ENCODE measurements at places on chromosomes 1 and 21. TPM values are rescaled to one million over a fixed set of nuclear protein-coding genes. Genes with fewer than 3 reads are reported as not detected.

GRCh38 chr1:241034203-241034936 lies 322.6 kb downstream of the RGS7 start:
- no peaks in the 10 kb centered on the region for H3K36me3 ChIP-seq
- no peaks in the 10 kb centered on the region for H3K27me3 ChIP-seq
- no peak overlapping the region for H3K27ac ChIP-seq
- no peak overlapping the region for H3K4me3 ChIP-seq
- DNase-seq = no peak

GRCh38 chr1:214312530-214313051 lies 31.6 kb downstream of the SMYD2 start:
- no peaks in the 10 kb centered on the region for H3K36me3 ChIP-seq
- H3K4me1 ChIP-seq = no peaks in the 10 kb centered on the region
- DNase-seq = peak; percentile 92
- H3K27me3 ChIP-seq = no peaks in the 10 kb centered on the region
- no peak overlapping the region for H3K4me3 ChIP-seq

DNA sequence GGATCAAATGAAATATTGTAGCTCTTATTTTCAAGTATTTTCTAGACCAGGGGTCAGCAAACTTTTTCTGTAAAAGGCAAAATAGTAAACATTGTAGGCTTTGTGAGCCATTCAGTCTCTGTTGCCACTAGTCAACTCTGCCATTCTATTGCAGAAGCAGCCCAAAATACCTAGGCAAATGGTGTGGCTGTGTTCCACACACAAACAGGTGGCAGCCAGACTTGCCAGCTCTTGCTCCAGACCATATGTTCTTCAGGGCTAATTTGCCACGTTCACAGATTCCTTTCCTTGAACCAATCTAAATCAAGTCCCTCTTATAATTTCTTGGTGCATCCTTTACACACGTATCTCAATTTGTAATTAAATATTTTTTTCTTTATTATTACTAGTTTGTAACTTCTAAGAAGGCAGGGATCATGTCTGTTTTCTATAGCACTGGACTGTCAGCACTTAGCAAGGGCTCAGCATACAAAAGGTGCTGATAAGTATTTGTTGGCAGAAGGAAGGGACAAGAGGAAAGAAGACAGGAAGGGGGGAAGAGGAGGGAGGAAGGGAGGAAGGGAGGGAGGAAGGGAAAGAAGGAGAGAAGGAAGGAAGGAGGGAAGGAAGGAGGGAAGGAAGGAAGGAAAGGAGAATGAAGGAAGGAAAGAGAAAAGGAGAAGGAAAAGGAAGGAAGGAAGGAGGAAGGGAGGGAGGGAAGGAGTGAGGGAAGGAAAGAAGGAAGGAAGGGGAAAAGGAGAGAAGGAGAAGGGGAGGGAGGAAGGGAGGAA lies 106.5 kb upstream of the EDEM3 start:
- DNase-seq = no peak
- H3K4me1 ChIP-seq = no peaks in the 10 kb centered on the region
- H3K36me3 ChIP-seq = no peaks in the 10 kb centered on the region

- H3K36me3 ChIP-seq = no peaks in the 10 kb centered on the region
- no peaks in the 10 kb centered on the region for H3K4me1 ChIP-seq
- H3K27ac ChIP-seq = no peak overlapping the region
- DNase-seq = no peak
- no peaks in the 10 kb centered on the region for H3K27me3 ChIP-seq
- H3K4me3 ChIP-seq = no peak overlapping the region
Observed at GRCh38 chr1:39729030-39729429, 9.7 kb upstream of the PPIE start.

GRCh38 chr1:157384258-157384657 lies 168.1 kb downstream of the FCRL5 start:
- no peaks in the 10 kb centered on the region for H3K27me3 ChIP-seq
- no peak overlapping the region for H3K4me3 ChIP-seq
- no peaks in the 10 kb centered on the region for H3K36me3 ChIP-seq

DNA sequence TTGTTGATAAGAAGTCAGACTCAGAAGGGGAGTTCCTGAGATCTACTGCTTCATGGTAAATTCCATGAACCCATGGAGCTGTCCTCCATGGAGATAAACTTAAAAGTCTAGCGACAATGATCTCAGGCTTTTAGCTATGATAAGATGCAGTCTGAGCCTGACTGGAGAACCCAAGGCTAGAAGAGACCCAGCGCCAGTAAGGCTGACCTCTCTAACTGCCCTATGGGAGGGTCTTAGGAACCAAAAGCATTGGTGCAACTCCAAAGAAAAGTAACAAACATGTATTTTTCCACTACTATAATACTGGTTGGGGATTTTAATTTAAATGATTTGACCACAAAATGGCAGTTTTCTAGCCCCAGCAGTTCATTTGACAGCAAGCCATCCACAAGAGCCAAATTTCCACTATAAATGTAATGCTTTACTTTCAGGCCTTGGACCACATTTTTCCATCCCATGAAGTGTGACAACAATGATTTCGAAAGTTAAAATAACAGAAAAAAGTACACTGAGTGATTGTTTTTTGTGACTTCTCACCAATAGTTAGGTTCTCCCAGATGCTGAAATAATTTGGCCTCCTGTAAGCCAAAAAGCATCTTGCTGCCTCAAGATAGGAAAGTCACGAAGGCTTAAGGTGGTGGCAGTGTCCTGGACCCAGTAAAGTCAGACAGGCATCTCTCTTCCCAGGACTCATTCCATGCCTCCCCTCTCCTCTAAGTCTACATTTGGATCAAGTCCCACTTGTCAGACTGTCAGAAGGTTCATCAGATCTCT lies 43.1 kb upstream of the EXOSC10 start:
- no peak for DNase-seq
- no peaks in the 10 kb centered on the region for H3K4me1 ChIP-seq
- H3K4me3 ChIP-seq = no peak overlapping the region
- peaks cover 14% of the 10 kb centered on the region for H3K36me3 ChIP-seq
- H3K27me3 ChIP-seq = no peaks in the 10 kb centered on the region
- H3K27ac ChIP-seq = no peak overlapping the region

GRCh38 chr21:34974162-34974981 lies 74.7 kb downstream of the RUNX1 start:
- no peaks in the 10 kb centered on the region for H3K36me3 ChIP-seq
- H3K27me3 ChIP-seq = no peaks in the 10 kb centered on the region
- H3K4me3 ChIP-seq = no peak overlapping the region
- DNase-seq = peak; percentile 42

GRCh38 chr1:12798911-12799310 lies 7.7 kb downstream of the PRAMEF1 start:
- H3K4me1 ChIP-seq = no peaks in the 10 kb centered on the region
- H3K36me3 ChIP-seq = no peaks in the 10 kb centered on the region
- no peaks in the 10 kb centered on the region for H3K27me3 ChIP-seq
- no peak for DNase-seq
- H3K4me3 ChIP-seq = no peak overlapping the region

Gene DCDC2B
- not detected for total RNA-seq

DNA sequence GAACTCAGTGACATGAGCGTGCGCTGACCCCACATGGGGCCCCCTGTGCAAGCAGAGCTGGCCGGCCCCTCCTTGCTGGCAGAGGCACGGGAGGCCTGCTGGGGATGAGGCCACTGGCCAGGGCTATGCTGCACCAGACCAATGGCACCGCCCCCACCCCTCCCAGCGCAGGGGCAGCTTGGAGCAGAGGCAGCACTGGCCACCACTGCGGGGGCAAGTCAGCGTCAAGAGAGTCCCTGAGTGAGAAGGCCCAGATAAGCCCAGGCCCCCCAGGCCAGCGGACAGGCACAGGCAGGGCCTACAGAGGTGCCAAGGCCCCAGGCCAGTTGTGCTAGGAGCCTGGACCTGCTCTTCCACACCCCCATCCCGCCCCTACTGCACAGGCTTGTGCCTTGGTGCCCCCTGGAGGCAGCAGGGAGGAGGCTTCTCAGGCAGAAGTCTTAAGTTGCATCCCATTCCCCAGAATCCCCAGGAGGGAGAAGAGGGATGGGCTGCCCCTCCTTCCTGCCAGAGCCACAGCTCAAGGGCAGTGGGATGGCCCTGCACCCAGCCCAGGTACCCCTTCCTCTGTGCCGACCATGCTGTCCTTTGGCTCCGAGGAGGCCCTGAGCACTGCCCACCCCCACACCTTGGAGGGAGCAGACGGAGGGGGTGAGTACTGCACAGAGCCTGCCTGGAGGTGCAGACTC lies 35.8 kb downstream of the EPHX1 start:
- no peaks in the 10 kb centered on the region for H3K4me1 ChIP-seq
- no peak overlapping the region for H3K4me3 ChIP-seq
- peak overlapping the region; percentile 4 for H3K27ac ChIP-seq
- DNase-seq = peak; percentile 77
- H3K27me3 ChIP-seq = no peaks in the 10 kb centered on the region

Gene NTMT2
- total RNA-seq = not detected

- no peaks in the 10 kb centered on the region for H3K4me1 ChIP-seq
- H3K27ac ChIP-seq = no peak overlapping the region
- no peak for DNase-seq
- H3K36me3 ChIP-seq = no peaks in the 10 kb centered on the region
- no peaks in the 10 kb centered on the region for H3K27me3 ChIP-seq
- no peak overlapping the region for H3K4me3 ChIP-seq
Observed at GRCh38 chr1:217876896-217877295, 245.8 kb downstream of the SPATA17 start.

DNA sequence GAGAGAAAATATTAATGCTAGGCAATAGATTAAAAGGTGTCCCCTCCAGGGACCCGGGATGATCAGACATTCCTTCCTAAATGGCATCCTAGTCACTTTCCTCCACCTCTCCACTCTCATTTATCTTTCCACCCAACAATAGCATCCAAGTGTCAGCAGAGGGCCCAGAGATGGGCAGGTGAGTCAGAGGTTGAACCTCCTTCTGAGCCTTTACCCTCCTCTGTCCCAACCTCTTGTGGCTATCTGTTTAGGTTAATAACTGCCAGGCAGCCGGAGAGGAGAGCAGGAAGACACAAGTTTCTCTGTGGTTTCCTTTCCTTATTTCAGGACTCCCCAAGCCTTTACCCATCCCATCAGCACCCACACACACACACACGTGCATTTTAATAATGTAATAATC lies 4.1 kb downstream of the GJA5 start:
- H3K27ac ChIP-seq = no peak overlapping the region
- no peak for DNase-seq
- H3K36me3 ChIP-seq = no peaks in the 10 kb centered on the region
- no peak overlapping the region for H3K4me3 ChIP-seq

DNA sequence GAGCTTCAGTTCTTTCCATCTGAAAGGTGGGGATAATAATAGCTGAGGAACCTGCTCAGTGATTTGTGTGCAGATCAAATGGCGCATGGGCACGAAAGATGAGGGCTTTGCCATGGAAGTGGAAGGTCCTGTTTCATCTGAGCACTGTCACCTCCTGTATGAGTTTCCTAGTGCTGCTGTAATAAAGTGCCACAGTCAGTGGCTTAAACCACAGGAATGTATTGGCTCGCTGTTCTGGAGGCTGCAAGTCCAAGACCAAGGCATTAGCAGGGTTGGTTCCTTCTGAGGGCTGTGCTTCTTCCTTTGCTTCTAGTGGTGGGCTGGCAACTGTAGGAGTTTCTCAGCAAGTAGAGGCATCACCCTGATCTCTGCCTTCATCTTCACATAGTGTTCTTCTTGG lies 51.1 kb upstream of the RBM15 start:
- no peaks in the 10 kb centered on the region for H3K4me1 ChIP-seq
- H3K4me3 ChIP-seq = no peak overlapping the region
- H3K27ac ChIP-seq = no peak overlapping the region
- no peaks in the 10 kb centered on the region for H3K36me3 ChIP-seq
- no peaks in the 10 kb centered on the region for H3K27me3 ChIP-seq

- no peak for DNase-seq
- H3K36me3 ChIP-seq = no peaks in the 10 kb centered on the region
- no peak overlapping the region for H3K4me3 ChIP-seq
- H3K27me3 ChIP-seq = no peaks in the 10 kb centered on the region
Observed at GRCh38 chr21:38930066-38930465, 124.3 kb downstream of the ETS2 start.

DNA sequence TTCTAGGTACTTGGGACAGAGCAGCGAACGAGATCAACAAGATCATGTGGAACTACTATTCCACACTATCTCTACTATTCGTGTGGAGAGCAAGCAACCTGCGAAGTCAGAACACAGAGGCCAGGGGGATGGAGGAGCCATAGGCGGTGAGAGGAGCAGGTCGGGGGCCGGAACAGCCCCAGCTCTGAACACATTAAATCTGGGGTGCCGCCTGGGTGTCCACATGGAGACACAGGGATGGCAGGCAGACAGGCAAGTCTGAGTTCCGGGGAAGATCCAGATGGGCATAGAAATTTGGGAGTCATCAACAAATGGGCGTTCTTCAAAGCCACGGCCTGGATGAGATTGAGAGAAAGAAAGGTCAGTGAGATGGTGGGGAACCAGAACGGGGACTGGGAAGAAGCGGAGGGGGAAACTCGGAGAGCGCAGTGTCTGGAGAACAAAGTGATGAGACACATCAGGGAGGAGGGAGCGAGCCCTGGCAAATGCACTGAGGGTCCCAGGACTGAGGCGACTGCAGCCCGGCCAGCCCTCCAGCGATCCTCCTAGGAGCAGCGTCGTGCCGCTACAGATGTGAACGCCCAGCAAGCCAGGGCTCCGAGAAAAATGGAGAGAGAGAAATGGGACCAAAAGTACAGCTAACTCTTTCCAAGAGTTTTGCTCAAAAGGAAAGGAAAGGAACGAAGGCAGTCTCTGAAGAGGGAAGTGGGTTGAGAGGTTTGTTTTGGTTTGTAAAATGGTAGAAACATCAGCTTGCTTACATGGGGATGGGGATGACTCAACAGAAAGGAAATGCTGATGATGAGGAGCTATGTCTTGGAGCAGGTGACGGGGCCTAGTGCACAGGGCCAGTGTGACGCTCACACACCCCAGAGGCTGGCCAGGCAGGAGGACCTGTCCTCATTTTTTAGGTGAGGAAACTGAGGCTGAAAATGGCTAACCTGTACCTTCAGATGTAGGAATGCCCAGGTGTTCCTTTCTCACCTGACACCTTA lies 84.5 kb downstream of the GLIS1 start:
- H3K36me3 ChIP-seq = no peaks in the 10 kb centered on the region
- no peak for DNase-seq
- no peak overlapping the region for H3K27ac ChIP-seq
- no peak overlapping the region for H3K4me3 ChIP-seq
- H3K4me1 ChIP-seq = no peaks in the 10 kb centered on the region

Gene KRTAP19-1
- total RNA-seq = not detected

- H3K4me1 ChIP-seq = peaks cover 6% of the 10 kb centered on the region
- H3K36me3 ChIP-seq = no peaks in the 10 kb centered on the region
- H3K27ac ChIP-seq = no peak overlapping the region
- H3K27me3 ChIP-seq = no peaks in the 10 kb centered on the region
Observed at GRCh38 chr1:51644020-51644419, 27.1 kb downstream of the OSBPL9 start.

- no peak overlapping the region for H3K27ac ChIP-seq
- no peaks in the 10 kb centered on the region for H3K4me1 ChIP-seq
- H3K27me3 ChIP-seq = no peaks in the 10 kb centered on the region
- DNase-seq = no peak
- H3K4me3 ChIP-seq = no peak overlapping the region
Observed at GRCh38 chr1:193927550-193927949, 741.1 kb upstream of the B3GALT2 start.

Gene SUSD4
- total RNA-seq = 4.1 TPM

GRCh38 chr21:39381009-39381408 lies 32.1 kb upstream of the HMGN1 start:
- H3K27me3 ChIP-seq = no peaks in the 10 kb centered on the region
- H3K4me1 ChIP-seq = no peaks in the 10 kb centered on the region
- peak overlapping the region; percentile 94 for H3K4me3 ChIP-seq
- no peaks in the 10 kb centered on the region for H3K36me3 ChIP-seq
- H3K27ac ChIP-seq = peak overlapping the region; percentile 57
- no peak for DNase-seq
